Central memory CD4-positive, alpha-beta T cell (primary cell): ENCODE measurements at places on chromosomes 5 and 9.

DNA sequence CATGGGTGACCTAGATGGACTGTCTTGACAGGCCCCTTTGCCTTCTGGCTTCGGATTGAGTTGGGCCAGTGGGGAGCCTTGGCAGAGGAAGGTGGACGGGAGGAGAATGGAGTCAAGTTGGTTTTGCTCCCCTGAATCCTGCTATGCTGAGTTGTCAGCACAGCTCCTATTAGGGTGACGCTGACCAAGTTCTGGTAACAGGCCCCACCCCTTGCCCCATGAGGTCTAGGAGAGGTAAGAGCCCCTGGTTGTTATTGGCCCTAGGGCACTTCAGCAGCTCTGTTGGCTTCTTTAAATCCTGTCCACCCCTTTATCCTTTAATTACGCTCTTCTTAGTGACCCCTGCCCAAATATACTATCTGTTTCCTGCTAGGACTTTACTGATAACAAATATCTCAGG lies 39.4 kb upstream of the KIF2A start:
- no peak for DNase-seq

- no peak for DNase-seq
Measured at GRCh38 chr5:110956913-110957813, 114.3 kb upstream of the TSLP start.

DNA sequence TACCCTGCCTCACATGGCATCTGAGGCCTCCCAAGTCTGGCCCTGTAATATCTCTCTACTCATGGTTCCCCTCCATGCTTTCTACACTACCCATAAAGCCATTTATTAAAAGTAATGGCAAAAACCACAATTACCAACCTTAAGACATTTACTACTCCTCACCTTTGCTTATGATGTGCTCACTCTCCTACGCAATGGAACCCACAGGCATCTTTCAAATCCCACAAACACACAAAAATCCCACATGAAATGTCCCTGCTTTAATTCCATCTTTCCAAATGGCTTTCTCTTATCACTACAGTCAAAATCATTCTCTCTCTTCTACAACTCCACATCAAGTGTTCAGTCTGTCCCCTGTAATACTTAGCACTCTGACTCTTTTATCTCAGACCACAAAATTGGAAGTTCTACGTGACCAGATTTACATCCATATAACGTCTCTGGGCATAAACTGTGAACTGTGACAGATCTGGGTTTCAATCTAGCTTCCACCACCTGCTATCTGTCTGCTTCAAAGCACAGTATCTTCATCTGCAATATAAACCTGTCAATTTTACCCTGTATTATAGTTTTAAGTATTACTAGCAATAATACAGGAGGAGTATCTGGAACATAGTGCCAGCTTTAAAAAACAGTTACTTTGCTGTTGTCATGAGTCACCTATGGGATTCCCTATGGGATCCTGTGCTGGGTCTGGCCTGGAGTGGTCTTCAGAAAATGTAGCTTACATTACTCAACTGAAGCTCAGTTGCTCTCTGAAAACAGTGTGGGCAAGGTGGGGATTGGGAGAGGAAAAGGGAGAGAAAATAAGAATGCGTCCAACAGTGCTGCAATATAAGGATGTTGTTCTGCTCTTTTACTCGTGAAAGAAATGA lies 137.1 kb upstream of the TRIM32 start:
- no peak for DNase-seq

- no peak for DNase-seq
Measured at GRCh38 chr5:30832519-30832918, 361.0 kb upstream of the CDH6 start.

- no peak for DNase-seq
Measured at GRCh38 chr9:33182519-33182918, 15.4 kb upstream of the B4GALT1 start.

- peak; percentile 48 for DNase-seq
Measured at GRCh38 chr5:80959768-80960442, at the start of gene RASGRF2. TSS of gene RASGRF2 (plus strand) at chr5:80960363. CDS start at chr5:80960739, 376 bp downstream.

- no peak for DNase-seq
Measured at GRCh38 chr5:38528162-38528703, 28.2 kb downstream of the LIFR start.

GRCh38 chr9:117656002-117656401 lies 48.2 kb upstream of the TLR4 start:
- DNase-seq: no peak

- no peak for DNase-seq
Measured at GRCh38 chr5:33310451-33310850, 130.3 kb upstream of the TARS1 start.

DNA sequence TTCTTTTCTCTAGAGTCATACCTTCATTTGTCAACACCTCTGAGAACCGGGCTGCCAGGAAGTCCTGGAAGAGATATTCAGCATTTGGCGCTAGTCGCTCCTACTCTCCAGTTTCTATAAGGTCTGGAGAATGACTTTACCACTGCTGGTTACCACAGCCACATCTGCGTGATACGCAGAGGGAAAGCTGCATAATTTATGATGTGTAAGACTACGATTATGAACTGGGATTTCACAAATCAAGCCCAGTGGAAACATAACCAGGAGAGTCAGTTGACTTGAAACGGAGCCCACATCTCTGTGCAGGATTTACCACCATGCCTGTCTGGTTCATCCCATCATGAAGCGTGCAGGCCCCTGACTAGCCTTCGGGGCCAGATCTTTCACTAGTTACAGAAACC lies 72.6 kb downstream of the FGF1 start:
- DNase-seq: no peak

DNA sequence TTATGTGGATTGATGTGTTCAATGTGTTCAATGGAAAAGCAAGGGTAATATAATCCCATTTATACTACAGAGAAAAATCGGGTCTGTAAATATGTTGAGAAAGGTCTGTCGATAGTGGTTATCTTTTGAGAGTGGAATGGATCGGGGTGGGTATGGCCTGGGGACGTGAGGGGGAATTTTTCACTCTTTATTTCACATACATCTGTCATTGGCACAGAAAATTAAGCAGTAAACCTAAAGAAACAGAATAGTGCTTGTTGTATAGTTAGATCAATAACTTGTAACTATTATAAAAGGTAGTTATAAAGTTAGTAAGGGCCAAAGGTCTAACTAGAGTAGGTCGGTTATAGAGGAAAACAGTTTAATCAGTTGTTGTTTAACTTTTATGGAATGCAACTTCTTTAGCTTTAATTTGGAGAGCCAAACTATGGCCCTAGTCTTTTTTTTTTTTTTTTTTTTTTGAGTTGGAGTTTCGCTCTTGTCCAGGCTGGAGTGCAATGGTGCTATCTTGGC lies 66.1 kb upstream of the ABL1 start:
- no peak for DNase-seq

DNA sequence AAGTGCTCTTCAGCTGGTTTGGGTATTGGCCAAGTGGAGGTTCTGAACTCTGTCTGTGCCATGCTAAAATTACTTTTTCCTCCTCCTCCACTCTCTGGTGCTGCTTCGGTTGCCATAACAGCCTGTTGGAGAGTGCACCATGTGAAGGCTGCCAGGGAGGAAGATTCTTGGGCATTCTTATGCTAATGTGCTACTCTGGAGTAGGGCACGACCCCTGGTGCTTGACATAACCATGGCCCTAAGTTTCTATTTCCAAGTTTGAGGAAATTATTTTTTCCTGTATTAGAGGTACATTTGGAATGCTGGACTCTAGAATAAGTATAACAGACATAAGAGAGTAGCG lies 111.6 kb downstream of the ARHGAP26 start:
- DNase-seq: no peak

DNA sequence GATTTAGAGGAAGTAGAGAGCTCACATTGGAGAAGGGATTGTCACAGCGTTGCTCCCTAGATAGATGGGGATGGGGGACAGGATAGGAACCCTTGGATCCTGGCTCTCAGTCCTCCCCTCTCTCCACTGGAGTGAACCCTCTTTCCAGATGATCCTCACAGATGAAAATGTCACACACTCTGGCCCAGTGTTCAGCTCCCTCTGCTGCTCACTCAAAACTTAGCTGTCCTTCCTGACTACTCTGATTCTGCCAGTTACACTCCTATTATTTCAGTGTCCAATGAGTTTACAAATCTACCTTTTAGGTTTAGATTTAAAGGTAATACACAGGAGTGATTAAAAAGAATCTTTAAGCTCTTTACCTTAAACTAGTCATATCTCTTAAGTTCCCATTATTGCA lies 5.8 kb upstream of the SPINK7 start:
- no peak for DNase-seq

DNA sequence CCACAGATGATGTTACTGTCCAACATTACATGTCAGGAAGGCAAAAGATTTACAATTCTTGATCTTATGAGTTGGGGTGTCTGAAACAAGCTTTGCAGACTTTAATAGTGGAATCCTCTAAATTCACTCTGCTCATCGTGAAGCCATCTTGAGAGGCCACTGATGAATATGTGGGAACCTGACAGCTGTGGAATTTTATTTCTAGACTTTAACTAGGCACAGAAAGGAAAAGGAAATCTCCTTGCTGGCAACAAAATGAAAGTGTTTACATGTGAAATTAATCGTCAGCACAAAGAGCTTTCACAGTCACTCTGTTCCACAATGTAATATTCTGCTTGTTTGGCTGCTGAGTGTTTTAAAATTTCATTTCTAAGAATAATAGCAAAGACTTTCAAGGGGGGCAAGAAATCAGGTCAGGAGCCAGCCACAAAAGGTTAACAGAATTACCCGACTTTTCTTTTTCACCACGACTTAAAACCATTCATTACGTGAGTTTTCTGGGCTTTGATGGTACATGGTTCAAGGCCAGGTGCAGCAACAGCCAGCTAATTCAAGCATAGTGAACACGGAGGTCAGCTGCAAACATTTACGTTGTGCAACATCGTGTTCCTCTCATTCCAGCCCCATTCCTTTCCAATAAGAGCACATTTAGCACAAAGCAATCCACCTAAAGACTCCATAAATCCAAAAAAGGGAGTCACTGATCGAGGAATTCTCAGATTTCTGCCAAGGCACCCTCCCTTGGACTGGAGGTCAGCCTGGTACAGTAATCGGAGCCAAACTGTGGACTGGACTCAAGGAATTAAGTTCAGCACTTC lies 14.6 kb downstream of the NREP start:
- DNase-seq: no peak

- DNase-seq: peak; percentile 38
Measured at GRCh38 chr9:83620841-83621636, 1.9 kb upstream of the IDNK start.

- DNase-seq: no peak
Measured at GRCh38 chr5:141590127-141590526, 28.7 kb downstream of the DIAPH1 start.

DNA sequence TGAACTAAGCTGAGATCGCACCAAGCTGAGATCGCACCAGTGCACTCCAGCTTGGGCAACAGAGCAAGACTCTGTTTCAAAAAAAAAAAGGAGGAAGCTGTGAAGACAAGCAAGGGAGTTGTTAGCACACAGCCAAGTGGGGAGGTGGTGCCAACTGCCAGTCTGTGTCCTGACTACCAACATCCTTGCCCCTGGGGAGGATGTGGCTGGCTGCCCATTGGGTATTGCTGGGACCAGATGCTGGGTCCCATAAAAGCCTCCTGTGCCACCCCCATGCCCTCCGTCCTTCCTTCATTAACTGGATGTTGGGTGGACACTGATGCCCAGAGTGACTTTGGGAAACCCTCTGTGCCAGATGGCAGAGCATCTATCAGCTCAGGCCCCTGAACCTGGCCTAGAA lies 157.1 kb upstream of the COL5A1 start:
- no peak for DNase-seq

DNA sequence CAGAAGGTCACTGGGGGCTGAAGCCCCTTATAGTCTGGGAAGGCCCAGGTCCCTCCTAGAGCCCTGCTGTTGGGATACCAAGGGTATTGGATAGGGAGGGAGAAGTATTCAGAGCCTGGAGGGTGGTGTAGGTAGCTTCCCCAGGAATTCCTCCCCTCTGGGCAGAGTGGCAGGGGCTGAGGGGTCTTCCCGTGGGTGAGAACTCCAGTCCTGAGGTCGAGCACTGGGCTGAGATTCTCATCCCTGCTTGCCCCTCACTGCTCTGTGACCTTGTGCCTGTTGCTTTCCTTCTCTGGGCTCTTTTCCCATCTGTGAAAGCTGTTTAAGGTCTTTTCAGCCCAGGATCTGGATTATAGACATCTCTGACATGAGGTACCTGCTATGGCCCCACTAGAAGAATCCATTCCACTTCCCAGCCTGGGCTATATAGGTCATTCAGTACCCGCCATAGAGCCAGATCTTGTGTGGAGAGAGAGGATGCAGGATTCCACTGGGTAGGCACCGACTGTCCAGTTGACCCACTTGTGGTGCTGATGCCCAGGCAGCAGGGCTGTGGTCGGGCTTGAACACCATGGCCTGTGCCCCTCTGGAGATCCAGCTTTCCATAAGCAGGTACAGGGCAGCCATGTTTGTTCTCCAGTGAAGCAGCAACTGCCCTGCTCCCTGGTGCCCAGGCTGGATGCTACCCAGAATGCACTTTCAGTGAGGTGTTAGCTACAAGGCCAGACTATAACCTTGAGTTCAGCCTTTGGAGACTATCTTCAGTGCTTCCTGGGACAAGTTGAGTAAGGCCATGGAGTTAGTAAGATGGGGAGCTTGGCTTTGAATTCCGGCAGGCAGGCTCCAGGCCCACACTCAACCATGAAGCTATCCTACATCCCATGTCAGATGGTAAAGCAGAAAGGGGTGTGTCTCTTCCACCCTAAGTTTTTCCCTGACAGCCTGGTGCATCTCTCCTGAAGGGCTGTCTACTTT lies 60.1 kb downstream of the AMBP start:
- DNase-seq: no peak

GRCh38 chr5:66616520-66617225 lies 20.5 kb downstream of the MAST4 start:
- DNase-seq: no peak

- no peak for DNase-seq
Measured at GRCh38 chr5:68673106-68673822, 420.6 kb upstream of the SLC30A5 start.

GRCh38 chr9:28934111-28934510 lies 1360.8 kb upstream of the C9orf72 start:
- DNase-seq: no peak

- no peak for DNase-seq
Measured at GRCh38 chr5:165014439-165014838, 1509.0 kb downstream of the MAT2B start.

DNA sequence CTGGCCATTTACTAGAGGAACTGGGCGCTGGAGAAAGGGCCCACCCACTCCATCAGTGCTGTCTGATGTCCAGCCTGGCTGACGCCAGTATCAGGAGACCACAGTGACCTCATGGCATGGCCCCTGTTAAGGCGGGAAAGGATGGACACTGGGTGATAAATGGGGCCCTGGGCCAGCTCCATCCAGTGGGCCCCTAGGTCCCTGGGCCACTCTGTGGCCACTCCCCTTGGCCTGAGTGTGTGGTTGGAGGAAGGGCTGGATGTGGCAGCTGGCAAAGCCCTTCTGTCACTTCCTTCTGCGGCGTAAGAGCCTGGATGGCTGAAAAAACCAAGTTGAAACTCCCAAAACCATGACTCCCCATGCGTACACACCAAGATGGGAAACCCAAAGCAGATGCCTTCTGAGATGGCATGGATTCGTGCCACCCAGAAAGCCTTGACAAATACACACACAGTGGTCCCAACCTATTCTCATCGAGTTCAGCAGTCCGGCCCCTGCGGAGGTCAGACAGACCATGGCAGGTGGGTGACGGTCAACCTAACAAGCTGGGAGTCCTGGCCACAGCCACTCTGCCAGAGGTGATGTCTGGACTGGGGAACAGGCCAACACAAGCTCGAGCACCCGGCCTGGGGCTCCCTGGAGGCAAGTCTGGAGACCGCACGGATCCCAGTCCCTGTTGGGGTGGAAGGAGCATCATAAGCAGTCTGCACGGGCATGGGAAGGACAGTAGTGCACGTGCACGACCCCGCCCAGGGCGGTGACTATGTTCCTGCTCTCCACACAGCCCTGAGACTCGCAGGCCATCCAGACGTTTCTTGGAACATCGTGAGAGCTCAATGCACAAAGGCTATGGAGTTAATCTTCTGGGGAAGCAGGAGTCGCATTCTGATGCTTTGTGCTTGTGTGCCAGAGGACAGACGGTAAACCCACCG lies 45.2 kb upstream of the NOTCH1 start:
- no peak for DNase-seq
